Non-pigmented ciliary epithelial cell (primary cell): ENCODE measurements at places on chromosomes 5 and 9.

- no peak for DNase-seq
Measured at GRCh38 chr5:54905942-54906537, 79.4 kb downstream of the ESM1 start.

- DNase-seq: no peak
Measured at GRCh38 chr9:87443006-87443405, 54.7 kb upstream of the DAPK1 start.

DNA sequence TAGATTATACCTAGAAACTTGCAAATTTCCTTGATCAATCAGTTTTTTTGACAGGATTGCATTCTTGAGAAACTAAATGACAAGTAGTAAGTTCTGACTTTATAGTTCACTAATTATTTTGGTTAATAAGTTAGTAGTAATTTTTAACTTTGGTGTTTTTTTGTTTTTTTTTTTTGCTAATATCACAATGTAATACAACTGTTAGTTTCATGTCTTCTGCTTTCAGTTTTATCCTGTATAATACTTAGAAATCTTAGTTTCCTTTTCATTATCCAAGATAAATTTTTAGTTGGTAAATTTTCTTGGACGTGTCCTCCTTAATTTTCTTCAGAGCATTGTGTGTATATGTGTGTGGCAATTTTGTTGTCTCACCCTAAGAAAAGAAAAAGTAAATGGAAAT lies 57.8 kb downstream of the CWC27 start:
- DNase-seq: no peak

GRCh38 chr5:199950-200645 lies 8.8 kb downstream of the LRRC14B start:
- no peak for DNase-seq

DNA sequence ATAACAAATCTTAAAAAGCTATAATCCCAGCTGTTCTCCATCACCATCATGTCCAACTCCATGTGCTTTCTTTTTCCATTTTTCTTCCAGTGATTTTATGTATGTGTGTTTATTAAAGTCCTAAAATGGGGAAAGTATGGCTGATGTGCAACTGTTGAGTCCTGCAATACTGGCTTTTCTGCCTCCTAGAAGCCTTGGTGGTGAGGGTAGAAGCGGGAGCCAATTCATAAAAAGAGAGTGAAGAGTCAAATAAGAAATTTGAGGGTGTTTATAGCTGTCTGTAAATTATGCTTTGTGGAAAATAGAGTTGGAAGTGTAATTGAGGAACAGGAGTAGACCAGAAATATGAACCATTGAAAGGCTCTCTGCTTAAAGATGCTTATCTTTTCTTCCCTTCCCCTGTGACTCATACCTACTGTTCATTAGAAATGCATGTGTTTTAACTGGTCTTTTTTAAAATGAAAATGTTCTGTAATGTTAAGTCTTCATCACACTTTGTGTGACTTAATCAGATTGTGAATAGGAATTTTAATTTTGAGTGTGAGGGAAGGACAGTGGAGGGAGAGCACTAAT lies 80.1 kb downstream of the ZCCHC7 start:
- DNase-seq: peak; percentile 26

- DNase-seq: no peak
Measured at GRCh38 chr5:135608761-135609443, 30.1 kb upstream of the CXCL14 start.

GRCh38 chr9:134963546-134963945 lies 45.8 kb upstream of the FCN1 start:
- no peak for DNase-seq

GRCh38 chr9:71446473-71447411 lies 321.6 kb downstream of the CEMIP2 start:
- DNase-seq: no peak

DNA sequence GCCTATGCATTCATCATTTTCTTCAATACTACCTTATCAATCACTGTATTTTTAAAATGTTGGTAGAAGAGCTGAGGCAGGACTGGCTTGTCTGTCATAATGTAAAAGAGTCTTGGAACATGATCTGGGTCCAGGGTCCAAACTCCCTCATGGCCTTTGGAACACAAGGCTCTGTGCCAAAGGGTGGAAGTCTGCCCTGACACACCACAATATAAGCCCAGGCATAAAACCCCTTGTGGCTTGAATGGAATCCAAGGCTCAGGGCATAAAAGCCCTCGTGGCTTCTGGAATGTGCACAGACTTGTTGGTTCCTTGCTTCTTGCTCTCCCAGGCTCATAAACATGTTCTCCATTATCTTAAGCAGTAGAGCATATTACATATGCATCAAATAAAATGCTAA lies 48.0 kb downstream of the GABRB2 start:
- no peak for DNase-seq

DNA sequence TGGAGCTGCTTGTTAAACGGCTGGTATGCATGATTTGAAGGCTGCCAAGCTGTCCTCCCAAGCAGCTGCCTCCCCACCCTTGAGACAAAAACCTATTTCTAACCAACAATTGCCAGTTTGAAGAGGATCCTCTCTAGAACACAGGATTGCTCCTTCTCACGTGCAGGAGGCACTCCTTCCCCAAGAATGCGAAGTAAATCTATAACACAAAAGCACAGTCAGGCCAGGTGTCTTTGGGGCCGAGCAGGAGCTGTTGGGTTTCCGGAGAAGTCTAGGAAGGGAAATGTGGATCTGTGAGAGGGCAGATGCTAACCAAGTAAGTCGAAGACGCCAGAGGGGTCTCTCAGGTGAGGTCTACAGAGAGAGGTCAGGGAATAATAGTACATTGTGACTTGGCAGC lies 35.4 kb upstream of the GNPDA1 start:
- no peak for DNase-seq

DNA sequence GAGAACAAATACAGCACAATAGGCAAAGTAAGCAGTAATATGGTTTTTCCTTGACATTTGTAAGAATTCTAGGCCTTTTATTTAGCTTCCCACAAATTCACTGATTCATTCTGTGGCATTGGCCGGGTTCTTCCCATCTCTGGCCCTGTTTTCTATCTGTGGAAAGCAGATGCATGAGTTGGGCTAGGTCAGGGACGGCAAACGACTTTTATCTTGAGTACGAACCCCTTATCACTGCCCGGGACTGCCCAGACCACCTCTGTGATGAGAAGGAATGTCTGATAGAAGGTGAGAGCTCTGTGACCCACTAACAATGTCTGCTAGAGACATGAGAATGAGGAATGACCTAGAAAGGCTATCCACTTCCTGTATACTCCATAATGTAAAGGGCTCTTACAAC lies 35.4 kb upstream of the ADAM19 start:
- DNase-seq: no peak

DNA sequence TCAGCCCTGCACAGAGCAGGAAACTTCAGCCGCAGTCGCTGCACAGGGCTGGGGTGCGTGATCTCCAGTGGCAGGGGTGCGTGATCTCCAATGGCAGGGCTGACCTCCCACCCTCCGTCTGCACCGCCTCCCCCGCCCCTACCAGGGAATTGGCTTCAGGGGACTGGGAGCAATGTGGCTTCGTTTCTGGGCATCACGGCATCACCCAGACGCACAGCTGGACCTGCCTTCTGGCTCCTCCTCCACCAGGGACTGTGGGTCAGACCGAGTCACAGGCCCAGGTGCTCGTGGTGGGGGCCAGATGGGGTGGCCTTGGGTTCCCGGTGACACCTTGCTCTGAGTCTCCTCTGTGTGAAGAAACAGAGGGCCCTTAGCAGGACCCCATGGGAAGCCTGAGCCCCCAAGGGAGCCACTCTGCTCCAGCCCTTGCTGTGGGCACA lies 51.1 kb downstream of the AHRR start:
- no peak for DNase-seq

GRCh38 chr9:80074439-80074838 lies 502.7 kb downstream of the TLE4 start:
- no peak for DNase-seq

DNA sequence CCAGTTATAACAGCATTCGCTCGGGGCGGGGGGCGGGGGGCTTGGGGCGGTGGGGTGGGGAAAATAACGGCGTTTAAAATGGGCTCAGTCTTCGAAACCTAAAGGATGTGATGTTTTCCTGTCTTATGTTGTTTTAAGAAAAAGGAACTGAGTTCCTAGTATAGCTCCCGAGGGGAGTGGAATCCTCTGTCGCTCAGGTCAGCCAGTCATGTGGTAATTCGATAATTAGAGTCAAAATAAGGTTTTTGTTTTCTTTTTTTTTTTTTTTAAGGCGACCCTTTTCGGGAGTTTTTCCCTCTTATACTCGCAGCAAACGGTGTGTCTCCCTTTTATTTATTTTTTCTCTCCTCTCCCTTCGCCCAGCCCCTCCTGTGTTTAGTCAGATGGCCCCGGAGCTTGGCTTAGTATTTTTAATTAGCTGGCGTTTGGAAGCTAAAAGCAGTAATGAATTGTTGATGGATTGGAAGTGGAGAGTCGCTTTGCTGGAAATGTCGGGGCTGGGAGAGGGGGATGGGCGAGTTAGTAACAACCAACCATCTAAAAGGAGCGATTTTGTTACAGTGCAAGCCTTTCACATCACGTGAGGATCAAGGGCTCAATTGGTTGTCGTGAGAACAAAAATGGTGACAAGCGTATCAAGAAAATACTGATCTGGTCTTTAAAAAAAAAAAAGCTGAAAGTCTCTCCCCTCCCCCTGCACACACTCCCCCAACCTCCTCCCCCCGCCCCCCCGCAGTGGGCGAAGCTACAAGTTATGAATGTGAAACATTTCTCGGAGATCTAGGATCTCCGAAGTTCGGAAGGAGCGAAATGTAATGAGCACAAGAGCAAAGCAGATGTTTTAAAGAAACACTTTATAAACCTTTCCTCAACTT lies 714 bp upstream of the ZNF608 start:
- no peak for DNase-seq

DNA sequence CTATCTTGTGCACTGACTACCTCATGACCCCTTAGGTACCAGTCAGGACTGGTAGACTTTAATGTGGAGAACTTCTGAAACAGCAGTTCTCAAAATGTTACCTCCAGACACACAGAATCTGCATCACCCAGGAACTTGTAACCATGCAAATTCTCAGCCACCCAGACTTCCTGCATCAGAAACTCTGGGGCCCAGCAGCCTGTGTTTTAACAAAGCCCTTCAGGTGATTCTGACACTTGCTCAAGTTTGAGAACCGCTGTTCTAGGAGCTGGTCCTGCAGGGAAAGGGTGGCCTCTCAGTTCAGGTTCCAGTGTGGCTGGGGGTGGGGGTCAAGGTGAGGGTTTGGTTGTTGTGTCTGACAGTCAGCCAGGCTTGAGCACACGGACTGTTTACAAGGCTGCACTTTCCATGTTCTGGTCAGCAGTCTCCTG lies 28.4 kb downstream of the ZFP62 start:
- DNase-seq: no peak

DNA sequence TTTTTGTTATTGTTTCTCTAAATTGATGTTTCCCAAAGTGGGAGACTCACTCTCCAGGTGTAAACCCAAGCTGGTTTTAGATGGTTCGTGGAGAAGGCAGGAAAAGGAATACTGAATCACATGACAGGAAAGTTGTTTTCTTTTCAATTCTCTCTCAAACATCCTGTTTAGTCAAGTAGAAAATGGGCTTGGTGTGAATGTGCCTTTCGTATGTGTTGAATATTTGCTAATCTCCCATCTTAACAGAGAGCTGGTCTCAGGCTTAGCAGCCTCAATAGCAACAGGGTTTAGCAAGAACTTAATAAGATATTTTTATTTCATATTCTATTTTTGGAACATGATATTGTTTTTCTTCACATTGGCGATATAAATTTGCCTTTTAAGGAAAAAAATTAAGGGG lies 119.7 kb downstream of the INSYN2B start:
- DNase-seq: no peak

DNA sequence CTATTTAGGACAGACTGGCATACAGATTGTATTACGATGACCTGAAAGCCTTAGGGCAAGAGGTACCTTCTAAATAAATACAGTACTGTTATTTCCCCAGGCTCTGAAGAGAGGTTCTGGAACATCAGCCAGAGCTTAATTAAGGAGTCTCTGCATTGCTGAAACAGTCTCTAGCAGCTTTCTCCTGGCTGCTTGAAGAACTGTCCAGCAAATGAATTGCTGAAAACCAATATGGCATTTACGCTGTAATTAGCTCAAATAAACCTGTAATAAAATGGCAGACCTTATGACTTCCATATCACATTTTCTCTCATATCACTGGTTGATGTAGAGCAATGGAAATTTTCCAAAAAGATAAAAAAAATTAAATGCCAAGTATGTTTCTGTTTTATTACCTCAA lies 636.3 kb downstream of the GABRG2 start:
- no peak for DNase-seq

DNA sequence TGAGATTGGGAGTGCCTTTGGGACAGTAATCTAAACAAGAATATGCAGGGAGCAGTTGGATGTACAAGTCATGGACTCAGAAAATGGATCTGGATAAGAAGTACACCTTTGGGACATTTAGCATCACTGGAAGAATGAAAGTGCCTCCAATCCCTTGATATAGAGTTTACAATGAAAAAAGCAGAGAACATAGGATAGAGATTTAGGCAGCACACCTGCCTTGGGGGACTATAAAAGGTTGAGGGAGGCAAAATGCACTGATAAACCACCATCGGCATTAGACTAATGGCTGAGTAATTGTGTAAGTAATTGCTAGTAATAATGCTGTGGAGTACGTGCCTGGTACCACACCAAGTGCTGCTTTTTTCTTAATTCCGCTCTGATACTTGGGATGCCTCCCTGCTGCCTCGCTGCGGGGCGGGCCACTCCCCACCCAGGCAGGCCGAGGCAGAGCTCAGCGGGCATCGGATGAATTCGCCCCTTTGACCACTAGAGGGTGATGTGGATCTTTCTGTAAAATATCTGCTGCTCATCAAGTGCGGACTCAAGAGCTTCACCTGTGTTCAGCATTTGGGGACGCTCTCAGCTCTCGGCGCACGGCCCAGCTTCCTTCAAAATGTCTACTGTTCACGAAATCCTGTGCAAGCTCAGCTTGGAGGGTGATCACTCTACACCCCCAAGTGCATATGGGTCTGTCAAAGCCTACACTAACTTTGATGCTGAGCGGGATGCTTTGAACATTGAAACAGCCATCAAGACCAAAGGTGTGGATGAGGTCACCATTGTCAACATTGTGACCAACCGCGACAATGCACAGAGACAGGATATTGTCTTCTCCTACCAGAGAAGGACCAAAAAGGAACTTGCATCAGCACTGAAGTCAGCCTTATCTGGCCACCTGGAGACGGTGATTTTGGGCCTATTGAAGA lies 99.9 kb downstream of the ANKRD18B start:
- peak; percentile 27 for DNase-seq

GRCh38 chr9:34505370-34506120 lies 17.2 kb downstream of the ENHO start:
- no peak for DNase-seq

DNA sequence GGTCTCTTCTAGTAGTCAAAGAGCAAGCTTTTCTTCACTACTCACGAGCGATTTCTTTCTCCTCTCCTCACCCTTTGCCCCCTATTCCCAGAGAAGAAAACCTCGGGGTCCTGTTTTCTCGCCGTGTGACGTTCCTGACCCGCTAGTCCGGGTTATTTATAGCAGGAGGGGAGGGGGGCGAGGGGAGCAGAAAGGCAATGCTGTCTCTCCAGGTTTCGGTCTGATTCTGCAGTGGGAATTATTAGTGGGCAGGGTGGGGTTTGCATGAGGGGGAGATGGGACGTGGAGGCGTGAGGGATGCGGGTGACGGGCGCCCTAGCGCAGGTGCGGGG lies 847 bp upstream of the GABRB2 start:
- no peak for DNase-seq
